ENCODE measurements at places on chromosomes 1 and 21.

GRCh38 chr1:50787266-50787665, 172.8 kb downstream of the FAF1 start:
- DNase-seq: no peak

DNA sequence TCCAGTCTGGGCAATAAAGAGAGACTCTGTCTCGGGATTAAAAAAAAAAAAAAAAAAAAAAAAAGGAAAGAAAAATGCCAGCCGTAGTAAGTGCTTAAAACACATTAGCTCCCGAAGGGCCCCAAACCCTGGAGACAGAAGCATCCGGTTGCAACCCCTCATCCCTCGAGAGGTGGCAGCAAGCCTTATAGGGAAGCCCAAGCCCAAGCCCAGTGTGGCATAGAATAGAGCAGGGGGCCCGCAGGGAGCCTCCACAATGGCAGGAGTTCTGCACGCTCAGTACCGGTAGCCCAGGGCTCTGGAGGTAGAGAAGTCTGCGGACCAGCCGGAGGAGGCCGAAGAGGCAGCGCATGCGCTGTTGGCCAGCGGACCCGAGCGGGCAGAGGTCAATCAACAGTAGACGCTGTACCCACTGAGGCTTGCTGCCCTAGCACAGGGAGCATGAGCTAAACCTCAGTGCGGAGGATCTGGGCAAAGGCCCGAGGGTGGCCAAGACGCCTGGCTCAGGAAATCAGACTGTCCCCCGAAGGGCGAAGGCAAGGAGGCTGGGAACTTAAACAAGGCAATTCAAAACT, 34.1 kb upstream of the C1orf198 start:
- DNase-seq: no peak

GRCh38 chr1:232952514-232953499, 2.4 kb downstream of the NTPCR start:
- DNase-seq: no peak

DNA sequence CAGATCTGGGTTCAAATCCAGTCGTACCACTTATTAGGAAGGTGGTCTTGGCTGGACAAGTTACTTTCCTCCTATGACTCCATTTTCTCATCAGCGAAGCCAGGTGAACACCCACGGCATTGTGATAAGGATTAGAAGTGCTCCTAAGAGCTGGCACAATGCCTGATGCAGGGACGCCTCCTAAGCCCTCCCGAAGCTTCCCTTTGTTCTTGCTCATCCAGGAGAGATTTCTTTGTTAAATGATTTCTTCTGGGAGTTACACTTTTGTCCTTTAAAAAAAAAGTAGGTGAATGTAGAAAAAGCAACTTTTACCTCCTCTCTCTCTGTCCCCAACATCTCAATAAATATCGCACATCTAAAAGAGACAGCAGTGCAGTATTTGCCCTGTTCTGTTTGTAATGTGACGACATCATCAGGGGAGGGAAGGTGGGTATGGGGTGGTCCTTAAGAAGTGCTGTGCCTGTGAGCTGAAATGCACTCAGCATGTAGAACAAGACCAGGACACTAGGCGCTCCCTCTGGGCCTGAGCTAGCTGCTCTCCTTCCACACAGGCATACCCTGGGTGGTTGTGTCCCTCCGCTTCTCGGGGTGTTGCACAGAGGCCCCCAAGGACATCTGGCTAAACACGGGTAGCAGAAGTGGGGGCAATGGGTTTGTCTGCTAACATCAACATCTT, 43.9 kb downstream of the SUSD4 start:
- DNase-seq: no peak

DNA sequence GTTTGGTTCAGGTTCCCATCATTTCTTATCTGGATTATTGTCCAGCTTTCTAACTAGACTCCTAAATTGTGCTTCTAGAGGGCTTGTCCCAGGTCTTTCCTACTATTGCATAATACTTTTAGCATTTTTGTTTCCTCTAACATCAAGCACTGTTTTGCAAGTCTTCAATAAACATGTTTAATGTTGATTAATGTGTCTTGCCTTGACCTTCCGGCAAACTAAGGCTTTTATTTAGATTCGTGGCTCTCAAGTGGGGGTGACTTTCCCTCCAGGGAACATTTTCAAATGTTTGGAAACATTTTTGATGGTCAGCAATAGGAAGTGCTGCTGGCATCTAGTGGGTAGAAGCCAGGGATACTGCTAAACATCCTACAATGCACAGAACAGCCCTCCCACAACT, 90.7 kb downstream of the RPE65 start:
- no peak for DNase-seq

DNA sequence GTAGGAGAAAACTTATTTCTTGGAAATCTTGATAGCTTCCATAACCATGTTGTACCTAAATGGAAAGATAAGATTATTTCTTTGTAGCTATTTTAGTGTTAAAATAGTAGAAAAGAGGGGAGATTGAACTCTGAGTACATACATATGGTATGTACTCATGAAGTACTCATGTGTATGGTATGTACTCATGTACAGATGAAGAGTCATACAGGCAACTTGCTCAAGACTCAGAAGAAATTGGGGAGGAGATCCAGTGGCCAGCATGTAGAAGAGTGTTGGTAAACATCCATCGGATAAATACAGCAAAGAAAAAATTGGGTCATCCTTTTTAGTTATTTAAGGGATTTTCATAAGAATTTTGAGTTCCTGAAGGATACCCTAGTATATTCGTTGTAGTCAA, 29.0 kb downstream of the MDM4 start:
- no peak for DNase-seq

DNA sequence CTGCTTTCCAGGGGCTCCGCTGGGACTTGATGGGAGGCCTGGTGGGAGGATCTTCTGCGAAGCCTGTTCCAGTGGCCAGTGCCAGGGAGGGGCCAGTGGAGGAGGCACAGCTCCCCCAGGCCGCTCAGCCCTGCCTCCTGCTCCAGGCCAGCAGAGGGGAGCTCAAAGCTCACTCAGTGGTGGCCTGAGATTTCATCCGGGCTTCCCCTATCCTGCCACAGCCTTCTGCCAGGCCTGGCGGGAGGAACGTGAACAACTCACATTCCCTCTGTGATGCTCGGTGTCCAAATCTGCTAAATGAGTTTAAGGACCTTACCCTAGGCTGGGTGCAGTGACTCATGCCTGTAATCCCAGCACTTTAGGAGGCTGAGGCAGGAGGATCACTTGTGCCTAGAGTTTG, 3.3 kb downstream of the CLCNKB start:
- DNase-seq: no peak
